ENCODE measurements at places on chromosomes 6 and 20.

DNA sequence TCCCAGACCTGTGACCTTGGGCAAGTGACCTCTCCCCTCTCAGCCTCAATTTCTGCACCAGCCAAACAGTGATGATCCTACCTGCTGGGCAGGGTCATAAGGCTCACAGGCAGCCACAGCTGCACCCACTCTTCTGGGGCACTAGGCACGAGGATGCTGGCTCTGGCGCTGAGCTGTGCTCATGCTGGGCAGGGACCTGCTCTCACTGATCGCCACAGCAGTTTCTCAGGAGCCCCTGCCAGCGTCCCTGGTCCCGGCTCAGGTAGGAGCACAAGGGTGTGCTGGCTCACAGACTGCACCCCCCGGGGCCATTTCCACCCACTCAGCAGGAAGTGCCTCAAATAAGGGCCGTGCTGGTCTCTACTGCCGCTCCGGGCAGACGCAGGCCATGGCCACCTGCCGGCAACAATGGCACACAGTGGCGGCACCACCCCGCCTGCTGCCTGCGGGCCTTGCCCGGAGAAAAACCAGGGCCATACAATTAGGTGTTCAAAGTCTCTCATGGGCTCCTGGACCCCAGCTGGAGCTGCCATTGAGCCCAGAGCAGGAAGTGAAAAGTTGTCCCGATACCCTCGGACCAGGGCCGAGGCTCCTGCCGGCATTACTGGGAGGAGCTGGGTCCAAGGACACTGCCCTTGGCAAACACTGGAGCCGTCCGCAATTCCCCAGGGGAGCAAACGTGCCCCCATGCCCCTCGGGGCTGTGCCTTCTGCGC lies 4.6 kb upstream of the CABLES2 start:
- DNase-seq: no peak

DNA sequence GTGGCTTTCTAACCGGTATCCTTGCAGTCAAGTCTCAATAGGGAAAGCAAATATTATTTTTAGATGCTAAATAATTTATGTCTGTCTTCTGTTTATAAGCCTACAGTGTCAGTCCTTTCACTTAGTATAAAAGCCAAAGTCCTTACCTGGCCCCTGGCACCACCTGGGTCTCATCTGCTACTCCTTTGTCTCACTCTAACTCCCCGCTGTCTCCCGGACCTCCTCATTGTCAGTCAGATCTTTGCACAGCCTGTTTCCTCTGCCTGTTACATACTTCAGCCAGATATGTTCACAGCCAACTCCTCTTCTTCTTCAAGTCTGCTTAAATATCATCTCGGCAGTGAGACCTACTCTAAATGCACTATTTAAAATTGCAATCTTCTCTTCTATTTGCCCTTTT lies 84.2 kb downstream of the THEMIS start:
- DNase-seq: no peak

DNA sequence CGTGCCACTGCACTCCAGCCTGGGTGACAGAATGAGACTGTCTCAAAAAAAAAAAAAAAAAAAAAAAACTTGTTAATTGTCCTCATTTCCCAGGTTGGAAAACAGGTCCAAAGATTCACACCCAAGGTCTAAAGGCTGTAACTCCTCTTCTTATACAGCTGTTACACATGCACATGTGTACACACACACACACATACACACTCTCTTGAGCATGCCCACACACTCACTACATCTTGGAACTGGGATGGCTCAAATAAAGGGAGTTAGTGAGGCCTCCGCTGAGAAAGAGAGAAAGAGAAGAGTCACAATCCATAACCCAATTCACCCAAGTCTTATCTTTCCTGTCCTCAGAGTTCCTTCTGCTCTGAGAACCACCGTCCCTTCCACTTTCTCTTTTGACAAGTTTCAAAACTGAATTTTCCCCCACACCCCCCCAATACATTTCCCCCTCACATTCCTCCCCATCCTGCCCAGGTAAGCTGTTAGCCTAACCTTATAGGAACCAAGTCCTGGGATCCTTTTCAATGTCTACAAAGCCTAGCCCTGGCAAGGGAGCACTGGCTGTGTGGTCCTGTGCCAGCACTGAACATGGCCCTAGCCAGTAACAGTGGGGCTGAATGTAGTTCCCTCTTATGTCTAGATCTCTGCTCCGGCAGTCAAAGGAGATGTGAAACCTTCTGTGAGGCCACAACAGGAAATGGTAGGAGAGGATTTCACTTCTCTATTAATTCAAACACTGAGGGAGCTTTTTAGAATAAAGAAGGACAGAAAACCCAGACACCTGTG lies 3.2 kb upstream of the HLA-DMB start:
- DNase-seq: no peak

- DNase-seq: no peak
Measured at GRCh38 chr6:2103765-2104523, 141.5 kb downstream of the GMDS start.

DNA sequence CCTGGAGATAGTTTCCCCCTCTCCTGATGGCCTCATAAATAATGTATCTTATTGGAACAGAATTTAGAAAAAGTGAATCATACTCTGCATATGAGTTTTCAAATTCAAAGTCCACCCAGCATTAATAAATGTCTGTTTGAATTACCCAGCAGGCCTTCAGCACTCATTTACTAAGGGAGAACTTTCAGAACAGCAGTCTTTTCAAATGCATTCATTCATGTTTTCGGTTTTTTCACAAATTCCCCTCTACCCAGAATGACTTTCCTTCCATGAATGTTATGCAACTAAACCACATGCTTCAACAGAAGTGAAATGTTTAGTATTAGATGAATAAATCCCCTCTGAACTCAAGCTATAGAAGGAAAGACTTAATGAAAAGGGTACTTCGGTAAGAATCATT lies 92.4 kb downstream of the RTN4IP1 start:
- no peak for DNase-seq

- DNase-seq: no peak
Measured at GRCh38 chr20:40844332-40844731, 155.3 kb upstream of the MAFB start.

DNA sequence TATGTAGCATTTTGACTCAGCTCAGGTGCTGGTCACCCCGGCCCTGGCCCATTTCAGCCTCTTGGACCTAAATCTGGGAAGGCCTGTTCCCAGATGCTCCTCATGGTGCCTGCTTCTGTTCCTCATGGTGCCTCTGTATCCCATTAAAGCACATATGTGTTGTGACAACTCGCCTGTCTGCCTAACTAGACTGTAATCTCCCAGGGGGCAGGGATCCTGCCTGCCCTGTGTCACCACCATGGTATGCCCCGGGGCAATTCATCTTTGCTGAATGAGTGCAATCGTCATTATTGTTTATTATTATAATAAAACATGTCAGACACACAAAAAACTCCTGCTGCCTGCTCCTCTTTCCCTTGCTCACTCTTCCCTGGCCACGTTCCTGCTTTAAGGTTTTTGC lies 62.0 kb downstream of the ZFP64 start:
- DNase-seq: no peak

DNA sequence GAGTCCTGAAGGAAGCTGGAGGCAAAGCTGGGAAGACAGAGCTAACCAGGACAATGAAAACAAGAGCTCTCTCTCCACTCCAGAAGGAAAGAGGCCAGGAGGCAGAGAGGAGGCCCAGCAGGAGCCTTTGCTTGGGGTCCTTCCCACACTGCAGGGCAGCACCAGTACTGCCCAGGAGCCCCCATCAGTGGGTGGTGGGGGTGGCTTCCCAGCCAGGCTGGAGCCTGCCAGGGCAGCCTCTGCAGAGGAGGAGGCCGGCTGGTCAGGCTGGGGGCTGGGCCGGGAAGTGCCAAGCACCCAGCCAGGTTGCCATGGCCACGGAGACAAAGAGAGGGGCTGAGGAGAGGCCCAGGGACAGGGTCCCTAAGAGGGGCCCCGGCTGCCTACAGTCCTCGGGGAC lies 33.4 kb downstream of the PREX1 start:
- no peak for DNase-seq

DNA sequence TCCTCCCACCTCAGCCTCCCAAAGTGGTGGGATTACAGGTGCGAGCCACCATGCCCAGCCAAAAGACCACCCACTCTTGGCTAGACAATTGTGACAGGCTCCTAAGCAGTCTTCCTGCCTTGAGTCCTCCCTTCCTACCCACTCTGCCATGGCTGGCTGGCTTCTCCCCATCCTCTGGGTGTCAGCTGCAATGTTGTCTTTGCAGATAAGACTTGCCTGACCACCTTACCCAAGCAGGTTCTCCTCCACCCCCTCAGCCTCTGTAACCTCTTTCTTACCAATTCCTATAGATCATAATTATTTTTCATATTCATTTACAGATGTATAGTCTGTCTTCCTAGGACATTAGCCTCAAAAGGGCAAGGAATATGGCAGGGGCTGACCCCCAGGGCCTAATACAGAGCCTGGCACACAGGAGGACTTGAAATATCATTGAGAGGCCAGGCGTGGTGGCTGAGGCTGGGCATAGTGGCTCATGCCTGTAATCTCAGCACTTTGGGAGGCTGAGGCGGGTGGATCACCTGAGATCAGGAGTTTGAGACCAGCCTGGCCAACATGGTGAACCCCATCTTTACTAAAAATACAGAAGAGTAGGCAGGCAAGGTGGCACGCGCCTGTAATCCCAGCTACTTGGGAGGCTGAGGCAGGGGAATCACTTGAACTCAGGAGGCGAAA lies 28.7 kb upstream of the SPAG4 start:
- DNase-seq: no peak

GRCh38 chr6:166112580-166112979 lies 55.1 kb downstream of the TBXT start:
- no peak for DNase-seq

DNA sequence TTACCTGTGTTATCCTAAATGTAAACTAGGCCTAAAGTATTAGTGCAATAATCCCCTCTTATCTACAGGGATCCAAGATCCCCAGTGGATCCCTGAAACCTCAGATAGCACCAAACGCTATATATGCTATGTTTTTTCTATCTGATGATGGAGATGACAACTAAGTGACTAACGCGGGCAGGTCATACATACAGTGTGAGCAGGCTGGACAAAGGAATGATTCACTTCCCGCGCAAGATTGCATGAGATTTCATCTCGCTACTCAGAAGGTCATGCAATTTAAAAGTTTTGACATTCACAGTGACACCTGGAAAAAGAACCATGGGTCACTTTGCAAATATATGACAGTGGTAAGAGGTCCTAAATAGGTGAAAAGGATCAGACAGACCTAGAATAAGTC lies 875.9 kb downstream of the HACE1 start:
- no peak for DNase-seq

DNA sequence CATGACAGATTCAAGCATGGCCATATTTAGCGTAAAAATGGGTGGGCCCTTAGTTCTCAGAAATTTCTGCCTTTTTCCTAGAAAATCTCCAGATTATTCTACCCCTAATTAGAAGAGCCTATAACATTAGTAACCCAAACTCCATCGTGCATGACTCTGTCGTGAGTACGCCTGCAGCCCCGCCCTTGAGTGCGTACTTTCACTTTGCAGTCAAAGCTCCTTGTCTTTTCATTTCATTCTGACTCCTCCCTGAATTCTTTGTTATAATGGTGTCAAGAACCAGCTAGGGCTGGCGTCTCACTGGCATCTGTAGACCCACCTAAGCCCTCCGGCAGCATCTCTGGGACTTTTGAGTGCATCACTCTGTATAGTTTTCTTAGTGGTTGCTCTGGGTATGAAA lies 61.7 kb upstream of the NOX3 start:
- no peak for DNase-seq

- no peak for DNase-seq
Measured at GRCh38 chr20:24617757-24618450, 148.5 kb downstream of the SYNDIG1 start.

- DNase-seq: no peak
Measured at GRCh38 chr6:84455511-84456029, 228.1 kb upstream of the CEP162 start.

DNA sequence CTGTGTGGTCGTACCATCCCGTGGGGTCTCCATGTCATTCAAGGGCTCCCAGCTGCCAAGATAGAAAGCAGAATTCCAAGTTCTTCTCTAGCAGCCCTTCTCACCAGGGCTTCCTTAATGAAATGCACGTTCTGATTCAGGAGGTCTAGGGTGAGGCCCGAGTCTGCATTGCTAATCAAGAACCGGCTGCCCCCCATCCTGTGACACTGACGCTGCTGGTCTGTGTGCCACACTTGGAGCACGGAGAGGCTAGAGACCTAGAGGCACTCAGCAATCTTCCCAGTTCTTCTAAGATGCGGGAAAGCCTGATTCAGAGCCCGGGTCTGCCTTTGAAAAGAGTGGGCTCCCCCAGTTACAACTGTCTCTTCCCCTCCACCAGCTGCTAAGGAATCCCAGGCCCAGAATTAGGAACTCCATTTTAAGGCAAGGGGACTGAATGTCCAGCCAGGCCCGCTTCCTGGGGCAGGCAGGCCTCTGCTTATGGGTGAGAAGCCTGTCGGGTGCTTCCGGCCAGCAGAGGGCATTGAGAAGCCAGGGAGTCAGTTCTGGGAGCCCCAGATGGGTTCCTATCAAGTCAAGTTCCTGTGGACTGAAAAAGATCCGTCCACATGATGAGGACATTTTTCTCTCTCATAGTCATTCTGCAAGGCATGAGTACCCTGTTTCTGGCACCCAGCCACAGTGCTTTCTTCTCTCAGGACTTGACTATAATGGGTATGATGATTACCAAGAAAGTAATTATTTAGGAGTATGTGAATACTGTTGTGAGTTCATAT lies 69.8 kb upstream of the RIN2 start:
- no peak for DNase-seq

GRCh38 chr6:63114610-63115211 lies 96.6 kb upstream of the FKBP1C start:
- no peak for DNase-seq

DNA sequence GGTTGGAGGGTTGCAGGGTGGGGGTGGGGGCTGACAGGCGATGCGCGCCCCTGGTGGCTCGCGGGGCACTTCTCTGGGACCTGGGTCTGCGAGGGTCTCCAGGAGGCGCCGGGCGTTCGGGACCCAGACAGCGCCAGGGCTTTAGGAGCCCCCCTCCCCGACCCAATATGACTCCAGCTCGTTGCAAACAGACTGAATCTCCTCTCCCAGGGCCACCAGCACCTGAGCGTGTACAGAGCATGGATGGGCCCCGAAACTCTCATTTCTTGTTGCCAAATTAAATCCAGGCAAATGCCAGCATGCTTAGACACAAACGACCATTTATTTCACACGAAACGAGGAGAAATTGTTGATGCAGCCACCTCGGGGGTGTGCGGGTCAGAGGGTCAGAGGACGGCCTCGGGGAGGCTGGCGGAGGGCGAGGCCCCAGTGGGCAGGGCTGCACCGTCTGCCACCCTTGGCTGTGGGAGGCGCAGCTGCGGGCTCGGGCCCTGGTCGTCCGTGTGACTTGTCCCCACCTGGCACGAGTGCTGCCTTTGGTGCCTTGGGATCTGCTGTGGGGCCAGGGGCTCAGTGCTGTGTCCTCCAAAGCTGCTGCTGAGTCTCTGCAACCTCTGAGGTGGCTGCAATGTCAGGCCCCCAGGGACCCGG lies 20.9 kb upstream of the GATA5 start:
- DNase-seq: no peak

DNA sequence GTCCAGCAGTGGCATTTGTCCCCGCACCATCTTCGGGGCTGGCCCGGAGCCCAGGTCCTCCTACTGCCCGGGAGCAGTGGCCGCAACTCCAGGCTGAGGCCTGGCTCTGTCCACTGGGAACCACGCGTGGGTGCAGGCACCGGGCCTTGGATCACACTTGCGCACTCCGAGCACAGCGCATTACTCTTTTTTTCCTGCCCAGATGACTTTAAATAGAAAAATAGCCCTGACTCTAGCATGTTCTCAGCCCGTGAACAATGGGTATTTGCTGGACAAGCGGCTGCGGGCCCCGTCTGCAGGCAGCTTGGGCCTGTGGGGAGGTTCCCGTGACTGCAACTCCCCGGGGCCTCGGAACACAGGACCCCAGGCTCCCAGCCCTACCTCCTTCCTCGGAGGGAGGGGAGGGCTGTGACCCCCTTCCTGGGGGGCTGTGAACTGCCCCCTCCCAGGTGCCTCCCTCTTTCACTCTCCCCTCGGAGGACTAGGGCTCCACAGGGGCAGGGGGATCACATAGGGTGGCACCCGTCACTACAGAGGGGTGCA lies 162.2 kb downstream of the TBXT start:
- no peak for DNase-seq

Measured in stimulated activated CD8-positive, alpha-beta memory T cell treated with anti-CD3 and anti-CD28 coated beads, Interleukin-4, amount 100 ng/mL, for 4 hours (primary cell).